ENCODE measurements at places on chromosomes 6 and 20.

DNA sequence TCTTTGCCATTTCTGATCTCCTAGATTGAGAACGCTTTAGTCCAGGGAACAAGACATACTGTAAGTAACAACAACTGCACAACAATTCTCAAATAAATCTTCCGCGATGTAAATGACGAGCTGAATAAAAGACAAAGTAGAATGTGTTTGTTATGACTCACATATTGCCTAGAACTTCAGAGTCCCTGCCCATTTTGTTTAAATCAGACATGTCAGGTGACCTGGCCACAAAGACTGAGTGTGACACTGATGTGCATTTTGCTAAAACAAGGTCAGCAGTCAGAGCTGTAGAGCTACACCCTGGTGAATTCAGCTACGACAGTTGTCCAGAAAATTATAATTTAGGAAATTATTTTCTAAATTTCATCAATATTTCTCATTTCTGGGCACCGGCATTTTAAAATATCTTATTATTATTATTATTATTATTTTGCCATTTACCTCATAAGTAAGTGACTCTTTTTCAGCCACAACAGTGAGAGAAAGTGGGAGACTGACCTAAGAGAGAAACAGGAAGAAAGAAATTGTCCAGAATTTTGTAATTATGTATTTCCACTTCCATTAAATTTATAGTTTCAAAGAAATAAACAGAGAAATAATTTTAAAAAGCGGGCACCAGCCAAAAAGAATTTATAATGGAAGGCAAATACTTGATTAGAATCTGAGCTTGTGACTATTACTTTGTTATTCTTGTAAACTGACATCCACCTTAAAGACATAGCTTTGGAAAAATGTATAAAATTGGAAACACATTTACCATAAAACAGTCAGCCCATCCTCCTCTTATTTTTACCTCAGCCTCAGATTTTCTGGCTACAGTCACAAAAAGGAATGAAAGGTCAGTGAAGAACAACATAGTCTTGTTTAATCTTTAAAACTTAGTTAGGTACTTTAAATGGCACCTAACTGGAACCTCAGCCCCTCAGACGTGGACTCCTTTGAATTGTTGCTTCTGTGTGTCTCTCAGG, 157.0 kb upstream of the CITED2 start:
- DNase-seq, result no peak

DNA sequence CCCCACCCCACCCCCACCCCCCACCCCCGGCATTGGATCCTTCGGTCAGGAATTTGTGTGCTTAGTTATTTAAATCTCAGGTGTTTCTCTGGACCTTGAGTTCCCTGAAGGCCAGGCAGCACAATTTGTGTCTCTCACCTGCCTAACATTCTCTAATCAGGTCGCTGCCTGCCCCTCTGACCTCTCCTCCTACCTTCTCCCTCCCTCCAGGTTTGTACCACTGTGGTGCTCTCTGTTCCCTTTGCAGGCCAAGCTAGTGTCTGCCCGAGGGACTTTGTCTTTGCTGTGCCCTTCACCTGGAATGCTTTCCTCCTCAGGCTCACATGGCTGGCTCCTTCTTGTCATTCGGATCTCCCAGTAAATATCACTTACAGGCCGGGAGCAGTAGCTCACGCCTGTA, 131.4 kb upstream of the SLC2A12 start:
- DNase-seq, result no peak

DNA sequence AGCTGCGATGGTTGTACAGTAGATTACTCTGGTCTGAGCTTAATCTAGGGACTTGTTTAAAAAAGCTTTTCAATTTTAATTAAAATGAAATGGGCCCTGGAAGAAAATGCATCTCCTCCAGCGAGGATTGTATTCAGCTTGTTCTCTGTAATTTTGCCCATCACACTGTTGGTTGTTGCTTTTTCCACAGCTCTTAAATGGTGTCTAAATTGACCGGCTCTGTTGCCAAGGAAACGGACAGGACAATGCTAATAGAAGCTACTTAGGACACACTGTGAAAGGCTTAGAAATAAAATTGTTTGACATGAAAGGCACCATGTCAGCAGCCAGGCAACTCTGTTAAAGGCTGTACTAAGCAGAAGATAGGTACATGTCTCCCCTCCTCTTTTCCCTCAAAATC, 116.7 kb upstream of the NRSN1 start:
- DNase-seq, result no peak

DNA sequence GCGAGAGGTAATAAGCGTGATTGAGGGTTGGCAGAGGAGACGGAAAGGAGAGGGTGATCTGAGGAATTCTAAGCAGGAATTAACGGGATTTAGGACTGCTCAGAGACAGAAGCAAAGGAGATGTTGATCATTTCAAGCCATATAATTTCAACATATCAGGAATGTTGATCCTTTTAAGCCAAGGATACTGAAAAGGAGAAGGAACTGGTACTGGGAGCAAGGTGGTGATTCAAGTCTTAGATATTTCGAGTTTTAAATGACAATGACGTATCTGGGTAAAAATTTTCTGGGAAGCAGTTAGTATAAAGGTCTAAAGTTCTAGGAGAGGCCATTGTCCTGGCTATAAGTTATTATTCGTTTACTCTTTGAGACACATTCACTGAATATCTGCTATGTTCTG, 91.3 kb upstream of the OGFRL1 start:
- no peak for DNase-seq

DNA sequence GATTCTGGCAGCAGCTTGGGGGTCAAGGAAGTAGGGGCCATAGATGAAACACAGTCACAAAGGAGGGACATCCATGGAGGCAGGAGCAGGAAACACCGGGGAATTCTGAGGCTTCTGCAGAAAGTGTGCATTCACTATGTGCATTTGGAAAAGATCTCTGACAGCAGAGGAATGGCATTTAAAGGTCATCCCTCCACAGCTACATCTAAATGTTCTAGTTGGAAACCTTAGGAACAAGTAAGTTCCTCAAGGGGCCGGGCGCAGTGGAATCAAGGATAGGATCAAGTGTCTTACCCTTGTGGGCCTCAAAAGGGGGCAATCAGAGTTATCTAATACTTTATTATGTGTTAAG, 8.8 kb downstream of the C6orf136 start:
- DNase-seq, result no peak

- no peak for DNase-seq
Observed at GRCh38 chr6:168938546-168938945, 315.1 kb downstream of the THBS2 start.

GRCh38 chr20:20440886-20441658, 73.2 kb downstream of the INSM1 start:
- no peak for DNase-seq

GRCh38 chr6:151130329-151130728, 109.4 kb upstream of the AKAP12 start:
- DNase-seq, result no peak

DNA sequence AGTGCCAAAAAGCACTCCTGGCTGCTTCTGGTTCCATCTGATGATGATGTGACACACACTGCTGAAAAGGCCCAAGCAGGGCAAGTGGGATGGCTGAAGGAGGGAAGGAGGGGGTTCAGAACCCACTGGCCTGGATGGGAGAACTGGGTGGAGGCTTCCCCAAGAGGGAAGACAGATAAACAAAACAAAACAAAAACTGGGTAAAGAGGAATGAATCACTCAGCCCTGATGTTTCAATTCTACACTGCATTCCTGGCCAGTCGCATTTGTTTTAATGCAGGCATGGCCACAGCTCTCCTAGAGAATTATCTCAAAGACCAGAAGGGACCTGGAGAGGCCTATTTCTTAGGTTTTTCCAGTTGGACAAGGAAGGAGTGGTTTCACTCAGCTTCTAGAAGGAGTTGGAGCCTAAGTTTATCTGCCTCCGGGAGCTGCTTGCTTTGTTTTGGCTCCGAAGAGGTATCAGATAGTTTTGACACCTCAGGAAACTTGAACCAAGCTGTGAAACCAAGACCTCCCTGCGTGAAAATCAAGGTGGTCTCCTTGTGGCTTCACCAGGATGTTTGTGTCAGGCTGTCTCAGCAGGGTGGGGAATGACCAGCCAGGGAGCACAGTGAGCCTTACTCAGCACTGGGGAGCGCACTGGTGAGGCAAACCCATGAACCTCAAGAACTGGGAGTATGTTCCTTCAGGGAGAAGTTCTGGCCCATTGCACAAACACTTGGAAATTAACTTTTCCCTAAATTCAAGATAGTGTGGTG, 16.1 kb downstream of the TTPAL start:
- DNase-seq, result no peak

GRCh38 chr20:60883496-60883895, 368.6 kb upstream of the CDH4 start:
- DNase-seq, result no peak

- no peak for DNase-seq
Observed at GRCh38 chr6:56889492-56889891, 65.4 kb upstream of the BEND6 start.

DNA sequence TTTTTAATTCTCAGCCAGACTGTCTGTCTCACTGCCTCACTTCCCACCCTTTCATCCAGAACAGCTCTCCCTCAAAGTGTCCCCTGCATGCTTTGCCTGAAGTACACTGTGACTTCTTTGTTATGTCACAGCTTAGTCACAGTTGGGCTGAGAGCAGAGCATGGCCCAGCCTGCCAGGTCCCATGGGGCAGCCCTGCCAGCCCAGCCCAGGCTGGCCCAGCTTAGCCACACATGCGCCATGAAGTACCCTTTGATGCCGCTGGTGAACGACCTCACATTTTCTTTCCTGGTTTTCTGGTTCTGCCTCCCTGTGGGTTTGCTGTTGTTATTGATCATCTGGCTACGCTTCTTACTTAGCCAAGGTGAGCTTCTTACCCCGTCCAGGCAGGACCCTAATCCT, at the start of gene ADIG:
TSS of gene ADIG (plus strand) at position 185 of the 400 bp plus-strand sequence. CDS start at position 239, 54 bp downstream.
- no peak for DNase-seq

- DNase-seq, result no peak
Observed at GRCh38 chr20:17641993-17642392, 40.0 kb downstream of the RRBP1 start.

DNA sequence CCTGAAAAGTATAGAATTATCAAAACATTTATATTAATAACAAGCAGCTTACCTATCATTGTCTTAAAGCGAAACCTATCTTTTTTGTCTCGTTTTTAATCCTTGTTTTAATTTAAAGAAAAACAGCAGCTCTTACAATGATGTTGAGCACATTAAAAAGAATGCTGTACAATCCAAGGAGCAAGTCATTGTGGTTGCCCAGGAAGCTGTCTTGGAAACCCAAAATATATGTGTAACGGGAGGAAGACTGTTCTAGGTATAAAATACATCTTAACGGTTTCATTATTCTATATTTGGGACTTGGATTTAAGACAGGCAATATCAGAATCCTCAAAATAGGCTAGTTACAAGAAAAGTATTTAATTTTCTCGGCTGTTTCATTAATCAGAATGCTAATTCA, 21.7 kb downstream of the ZNF133 start:
- DNase-seq, result no peak

GRCh38 chr6:33906439-33906838, 102.6 kb upstream of the MLN start:
- DNase-seq, result peak; percentile 19

DNA sequence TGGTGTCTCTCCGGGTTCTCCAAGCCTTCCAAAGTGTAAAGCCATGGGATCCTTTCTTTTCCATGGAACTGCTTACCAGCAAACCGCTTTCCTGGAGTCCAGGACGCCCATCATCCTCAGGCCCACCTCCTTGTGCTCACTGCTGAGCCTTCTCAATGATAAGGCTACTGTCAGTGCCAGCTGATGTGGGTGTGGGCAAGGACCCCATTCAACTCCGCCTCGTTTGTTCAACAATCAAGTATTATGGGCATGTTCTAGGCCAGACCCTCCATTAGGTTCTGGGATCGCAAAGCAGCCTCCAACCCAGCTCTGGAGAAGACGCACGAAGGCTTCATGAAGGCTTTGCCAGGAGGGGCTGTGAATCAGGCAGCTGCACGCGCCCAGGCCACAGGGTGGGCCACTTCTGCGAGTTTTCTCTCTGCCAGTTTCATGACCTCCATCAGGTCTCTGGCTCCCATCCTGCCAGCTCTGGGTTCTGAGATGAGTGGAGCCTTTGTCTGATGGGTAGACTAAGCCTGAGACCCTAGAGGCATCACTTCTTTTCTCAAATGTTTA, 177.1 kb downstream of the MRPL14 start:
- no peak for DNase-seq

- DNase-seq, result no peak
Observed at GRCh38 chr20:57473246-57474048, 51.5 kb downstream of the CTCFL start.

DNA sequence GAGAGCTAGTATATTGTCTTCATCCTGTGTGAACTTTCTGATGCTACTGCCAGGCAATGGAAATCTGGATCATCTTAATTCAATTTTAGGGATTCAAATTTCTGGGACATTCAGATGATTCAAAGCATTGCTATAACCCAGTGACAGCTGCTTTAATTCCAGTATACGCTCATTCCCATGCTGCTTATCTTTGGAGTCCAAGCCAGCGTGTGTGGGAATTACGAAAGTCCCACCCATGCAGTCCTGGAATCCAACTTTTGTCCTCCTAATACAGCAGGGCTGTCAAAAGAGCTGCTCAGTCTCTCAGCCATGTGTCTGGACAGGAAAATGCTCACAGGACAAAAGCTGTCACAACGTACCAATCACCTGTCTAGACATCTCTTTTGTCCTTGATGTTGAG, 219.8 kb downstream of the LAMA2 start:
- no peak for DNase-seq

DNA sequence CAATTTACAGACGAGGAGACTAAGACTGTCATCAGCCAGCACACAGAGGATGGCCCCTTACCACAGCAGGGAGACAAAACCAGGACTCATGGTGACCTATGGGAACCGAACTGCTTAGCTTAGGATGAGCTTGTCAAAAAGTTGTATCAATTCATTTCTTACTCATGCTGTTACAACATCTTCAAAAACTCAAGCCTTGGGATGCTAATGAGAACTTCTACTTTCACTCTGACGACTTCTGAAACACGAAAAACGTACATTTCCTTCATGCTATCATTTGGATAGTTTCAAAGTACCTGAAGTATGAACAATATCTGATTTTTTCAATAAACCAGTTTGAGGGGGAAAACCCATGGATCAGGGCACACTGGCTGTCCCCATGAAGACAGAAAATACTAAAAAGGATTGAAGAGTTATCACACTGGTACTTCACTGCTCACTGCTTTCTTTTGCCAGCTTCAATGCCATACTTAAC, 31.9 kb downstream of the HIVEP2 start:
- no peak for DNase-seq

GRCh38 chr20:63177134-63177784, 38.7 kb downstream of the YTHDF1 start:
- no peak for DNase-seq

- no peak for DNase-seq
Observed at GRCh38 chr6:128738112-128738511, 144.8 kb upstream of the LAMA2 start.

GRCh38 chr6:118386975-118387374, 161.1 kb upstream of the PLN start:
- DNase-seq, result no peak

- DNase-seq, result no peak
Observed at GRCh38 chr6:95227351-95227750, 350.0 kb upstream of the MANEA start.

- DNase-seq, result no peak
Observed at GRCh38 chr6:99353126-99353525, 3.7 kb upstream of the FAXC start.

Data from prostate gland (tissue), 2 donors.